ENCODE measurements at places on chromosomes 6 and 20. TPM values are rescaled to one million over a fixed set of nuclear protein-coding genes. Genes with fewer than 3 reads are reported as not detected.
A peak's percentile ranks its signal among the peaks of the same experiment; 100 is the strongest.

GRCh38 chr6:163181666-163182180 is 232.8 kb upstream of the QKI start:
- DNase-seq, result no peak

DNA sequence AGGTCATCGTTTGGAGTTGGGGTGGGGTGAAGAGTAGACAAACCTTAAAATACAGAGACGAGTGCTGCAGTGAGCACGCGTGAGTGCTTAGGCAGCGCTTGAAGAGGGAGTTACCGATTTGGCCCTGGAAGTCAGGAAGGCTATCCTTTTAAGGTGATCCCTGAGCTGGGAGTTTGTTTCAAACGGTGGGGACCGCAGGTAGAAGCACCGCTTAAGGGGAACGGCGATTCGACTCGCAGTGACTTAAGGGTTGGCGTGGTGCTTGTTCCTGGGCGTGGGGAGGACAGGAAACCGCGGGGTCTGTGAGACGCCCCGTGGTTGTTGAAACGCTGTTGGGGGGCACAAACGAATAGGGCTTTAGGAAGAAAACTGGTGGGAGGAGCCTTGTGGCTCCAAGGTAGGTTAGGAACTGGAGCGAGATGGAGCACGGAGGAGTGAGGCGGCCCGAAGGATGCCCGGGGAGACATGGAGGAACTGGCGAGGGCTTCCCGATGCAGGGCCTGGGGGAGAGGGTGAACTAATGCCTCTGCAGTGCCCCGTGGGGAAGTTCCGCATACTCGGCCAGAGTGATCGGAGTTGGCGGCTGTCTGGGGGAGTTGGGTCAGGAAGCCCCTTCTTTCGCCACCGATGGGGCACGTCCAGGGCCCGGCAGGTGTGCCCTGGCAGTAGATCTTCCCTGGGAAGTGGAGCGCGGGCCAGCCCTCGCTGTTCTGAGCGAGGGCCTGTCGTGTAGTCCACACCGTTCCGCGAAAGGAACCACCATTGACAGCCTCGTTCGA is 1.3 kb upstream of the CDYL start:
- DNase-seq, result peak; percentile 35

DNA sequence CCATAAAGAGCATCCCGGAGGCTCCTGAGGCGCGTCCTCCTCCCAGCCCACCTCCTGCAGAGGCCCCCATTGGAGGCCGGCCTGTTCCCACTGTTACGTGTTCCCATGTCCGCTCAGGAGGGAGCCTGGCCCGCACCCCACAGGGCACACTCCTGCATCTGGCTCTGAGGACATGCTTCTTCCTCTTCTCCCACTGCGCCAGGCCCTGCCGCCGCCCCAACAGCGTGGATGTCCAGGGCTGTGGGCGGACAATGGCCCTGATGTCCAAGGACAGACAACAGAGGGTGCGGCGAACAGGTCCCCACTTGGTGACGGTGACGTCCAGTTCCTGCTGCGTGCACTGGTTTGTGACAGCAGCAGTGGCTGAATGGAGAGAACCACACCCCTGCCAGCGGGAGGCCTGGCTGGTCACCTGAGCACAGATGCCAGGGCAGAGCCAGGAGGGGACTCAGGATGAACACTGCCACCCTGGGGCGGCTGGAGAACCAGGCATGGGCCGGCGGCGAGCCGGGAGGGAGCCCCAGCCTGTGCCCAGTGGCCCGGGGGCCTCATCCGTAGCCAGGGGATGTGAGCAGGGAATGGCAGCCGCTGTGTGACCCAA is 26.6 kb downstream of the FRMD1 start:
- no peak for DNase-seq

DNA sequence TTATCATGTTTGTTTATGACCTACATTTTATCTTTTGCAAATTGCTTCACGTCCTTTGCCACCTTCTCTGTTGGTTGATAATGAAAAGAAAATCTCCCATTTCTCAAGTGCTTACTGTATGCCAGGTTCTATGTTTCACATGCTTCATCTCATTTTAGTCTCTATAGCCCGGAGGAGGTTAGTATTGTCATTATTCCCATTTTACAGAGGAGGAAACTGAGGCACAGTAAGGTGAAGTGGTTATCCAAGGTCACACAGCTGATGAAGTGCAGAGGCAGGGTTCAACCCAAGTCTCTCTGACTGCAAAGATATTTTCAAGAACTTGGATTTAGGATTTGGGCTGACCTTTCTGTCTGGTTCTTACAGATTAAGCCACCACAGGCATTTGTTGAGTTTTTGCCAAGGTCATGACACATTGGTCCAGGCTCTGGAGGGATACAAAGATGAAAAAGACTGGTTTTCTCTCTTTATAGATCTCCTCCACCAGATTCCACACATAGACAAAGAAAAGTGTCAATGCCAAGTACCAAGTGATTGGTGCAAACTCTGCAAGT is 20.6 kb downstream of the CNBD2 start:
- no peak for DNase-seq

The TMEM217 gene
- 0.94 TPM for polyA plus RNA-seq

The RBBP8NL gene
- polyA plus RNA-seq, result 0.21 TPM

The ASIP gene
- polyA plus RNA-seq, result 0.87 TPM

The HMGCLL1 gene
- polyA plus RNA-seq, result 0.51 TPM

The WFDC12 gene
- 4.9 TPM for polyA plus RNA-seq
